ENCODE measurements at places on chromosomes 1 and 21.
A peak's percentile ranks its signal among the peaks of the same experiment; 100 is the strongest.

GRCh38 chr1:27887215-27888021 is 15.1 kb downstream of the THEMIS2 start:
- no peaks in the 10 kb centered on the region for H3K27me3 ChIP-seq
- peak overlapping the region; percentile 90 for H3K27ac ChIP-seq
- peaks cover 69% of the 10 kb centered on the region for H3K4me1 ChIP-seq
- peaks cover 90% of the 10 kb centered on the region for H3K36me3 ChIP-seq
- peak; percentile 56 for DNase-seq

DNA sequence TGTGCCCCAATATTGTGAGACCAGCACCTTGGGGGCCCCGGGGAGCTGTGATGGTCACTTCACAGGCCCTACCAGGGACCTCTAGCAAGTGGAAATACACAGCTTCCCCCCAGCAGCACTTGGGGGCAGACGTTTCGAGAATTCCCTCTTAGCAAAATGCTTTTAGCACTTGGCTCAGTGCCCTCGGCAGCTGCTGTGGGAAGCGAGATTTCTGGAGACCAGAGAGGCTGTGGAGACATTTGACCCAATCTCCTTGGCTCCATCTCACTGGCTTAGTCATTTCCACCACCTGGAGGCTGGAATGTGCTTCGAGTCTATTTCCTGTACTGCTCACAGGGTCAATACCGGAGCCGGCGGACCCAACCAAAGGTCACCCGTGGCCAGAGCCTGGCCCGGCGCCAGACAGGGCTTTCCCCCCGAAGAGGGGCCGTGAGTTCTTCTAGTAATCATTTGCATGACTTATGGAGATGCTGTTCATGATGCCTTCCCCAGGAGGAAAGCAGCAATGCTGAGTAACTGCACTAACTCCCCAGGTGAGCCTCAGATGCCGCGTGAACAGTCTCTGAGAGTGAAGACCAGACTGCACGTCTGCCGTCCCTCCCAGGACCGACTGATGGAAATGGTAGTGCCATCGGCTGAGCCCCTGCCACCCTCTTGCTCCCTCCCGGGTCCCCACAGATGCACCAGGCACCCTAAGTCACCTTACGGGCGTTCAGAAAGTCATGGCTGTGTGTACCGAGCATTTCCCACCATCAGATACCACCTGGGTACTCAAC is 4.4 kb upstream of the C2CD2 start:
- H3K27me3 ChIP-seq: peaks cover 22% of the 10 kb centered on the region
- H3K27ac ChIP-seq: no peak overlapping the region
- no peak overlapping the region for H3K4me3 ChIP-seq
- H3K36me3 ChIP-seq: no peaks in the 10 kb centered on the region
- no peak for DNase-seq

DNA sequence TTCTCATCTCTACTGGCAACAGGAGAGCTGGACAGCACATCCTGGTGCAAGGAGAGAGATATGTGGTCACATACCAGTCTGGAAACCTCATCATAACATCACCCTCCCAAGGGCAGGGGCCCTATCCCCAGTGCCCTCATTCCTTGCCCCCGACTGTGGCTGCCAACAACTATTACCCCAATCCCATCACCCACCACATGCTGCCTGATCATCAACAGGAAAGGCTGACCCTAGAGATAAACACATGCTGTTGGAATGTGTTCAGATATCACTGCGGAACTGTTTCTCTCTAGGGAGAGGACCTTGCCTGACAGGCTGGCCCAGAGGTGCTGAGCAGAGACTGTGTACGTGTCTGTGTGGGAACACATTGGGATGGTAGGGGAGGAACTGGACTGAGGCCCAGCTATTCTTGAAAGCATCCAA is 4.5 kb upstream of the INKA2 start:
- H3K27ac ChIP-seq: no peak overlapping the region
- DNase-seq: no peak
- H3K27me3 ChIP-seq: peaks cover 36% of the 10 kb centered on the region
- H3K4me3 ChIP-seq: no peak overlapping the region
- no peaks in the 10 kb centered on the region for H3K36me3 ChIP-seq
- H3K4me1 ChIP-seq: peaks cover 18% of the 10 kb centered on the region

DNA sequence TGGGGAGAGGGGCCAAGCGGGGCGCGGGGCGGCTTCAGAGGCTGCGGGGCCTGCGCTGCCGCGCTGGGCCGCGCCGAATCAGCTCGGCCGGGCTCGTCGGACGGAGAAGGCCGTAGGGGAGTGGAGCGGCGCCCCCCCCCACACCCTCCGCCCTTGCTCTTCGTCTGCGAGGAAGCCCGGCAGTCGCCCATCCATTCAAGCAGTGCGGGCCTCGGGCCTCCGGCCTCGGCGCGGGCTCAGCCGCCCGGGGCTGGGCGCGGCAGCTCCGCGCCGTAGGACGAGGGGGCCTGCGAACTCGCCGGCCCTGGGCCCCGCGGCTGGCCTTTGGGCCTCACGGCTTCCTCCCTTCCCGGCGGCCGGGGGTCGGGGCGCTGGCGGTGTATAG is 564 bp downstream of the CTPS1 start:
- peaks cover 27% of the 10 kb centered on the region for H3K36me3 ChIP-seq
- peaks cover 40% of the 10 kb centered on the region for H3K4me1 ChIP-seq
- peak overlapping the region; percentile 96 for H3K27ac ChIP-seq
- H3K4me3 ChIP-seq: peak overlapping the region; percentile 91
- DNase-seq: no peak

DNA sequence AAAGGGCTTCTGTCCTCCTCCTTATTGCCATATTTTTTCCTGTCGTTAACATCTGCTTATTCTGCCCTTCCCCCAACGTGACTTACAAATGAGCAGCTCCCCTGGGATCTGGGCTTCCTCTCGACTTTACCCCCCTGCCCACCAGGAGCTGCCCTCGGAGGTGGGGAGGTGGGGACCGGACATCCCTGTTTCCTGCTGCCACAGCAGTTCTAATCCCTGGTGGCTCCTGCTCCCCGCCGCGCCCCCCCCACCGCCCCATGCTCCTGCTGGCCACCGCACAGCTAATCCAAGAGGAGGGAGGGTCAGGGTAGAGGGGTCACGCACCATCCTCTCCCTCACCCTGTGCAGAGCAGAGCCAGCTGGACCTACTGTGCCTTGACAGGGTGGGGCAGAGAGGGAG is 4.4 kb upstream of the SLC27A3 start:
- no peak overlapping the region for H3K27ac ChIP-seq
- H3K36me3 ChIP-seq: peaks cover 42% of the 10 kb centered on the region
- DNase-seq: no peak
- H3K4me1 ChIP-seq: peaks cover 8% of the 10 kb centered on the region

- H3K36me3 ChIP-seq: no peaks in the 10 kb centered on the region
- peaks cover 5% of the 10 kb centered on the region for H3K27me3 ChIP-seq
- no peak overlapping the region for H3K27ac ChIP-seq
- H3K4me3 ChIP-seq: no peak overlapping the region
- no peak for DNase-seq
- H3K4me1 ChIP-seq: peaks cover 8% of the 10 kb centered on the region
Observed at GRCh38 chr1:42450061-42450460, 5.8 kb downstream of the ZMYND12 start.

DNA sequence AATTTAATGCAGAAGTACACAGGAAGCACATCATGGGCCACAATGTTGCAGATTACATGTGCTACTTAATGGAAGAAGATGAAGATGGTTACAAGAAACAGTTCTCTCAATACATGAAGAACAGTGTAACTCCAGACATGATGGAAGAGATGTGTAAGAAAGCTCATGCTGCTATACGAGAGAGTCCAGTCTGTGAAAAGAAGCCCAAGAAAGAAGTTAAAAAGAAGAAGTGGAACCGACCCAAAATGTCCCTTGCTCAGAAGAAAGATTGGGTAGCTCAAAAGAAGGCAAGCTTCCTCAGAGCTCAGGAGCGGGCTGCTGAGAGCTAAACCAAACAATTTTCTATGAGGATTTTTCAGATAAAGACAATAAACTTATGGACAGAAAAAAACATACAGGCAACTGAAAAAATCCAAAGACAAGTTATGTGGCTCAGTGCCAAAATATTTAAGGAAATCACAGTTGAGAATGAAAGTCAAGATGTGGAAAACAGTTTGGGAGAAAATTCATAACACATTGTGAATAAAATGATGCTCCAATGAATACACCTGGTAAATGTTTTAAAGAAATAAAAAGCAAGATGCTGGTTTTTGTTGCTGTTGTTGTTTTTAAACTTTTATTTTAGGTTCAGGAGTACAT is 2.8 kb upstream of the ZNF644 start:
- H3K4me1 ChIP-seq: peaks cover 13% of the 10 kb centered on the region
- no peak overlapping the region for H3K27ac ChIP-seq
- H3K4me3 ChIP-seq: no peak overlapping the region
- H3K36me3 ChIP-seq: peaks cover 10% of the 10 kb centered on the region
- DNase-seq: no peak

GRCh38 chr1:99766378-99766800 is at the start of gene FRRS1:
TSS of gene FRRS1 (minus strand) at chr1:99766635. CDS start at chr1:99748768, 17,867 bp downstream.
- H3K4me1 ChIP-seq: peaks cover 14% of the 10 kb centered on the region
- DNase-seq: peak; percentile 39
- H3K27ac ChIP-seq: peak within 1 kb of the TSS; percentile 73
- peak within 1 kb of the TSS; percentile 90 for H3K4me3 ChIP-seq
- H3K27me3 ChIP-seq: peaks cover 50% of the 10 kb centered on the region
- H3K36me3 ChIP-seq: peaks cover 1% of the 10 kb centered on the region

DNA sequence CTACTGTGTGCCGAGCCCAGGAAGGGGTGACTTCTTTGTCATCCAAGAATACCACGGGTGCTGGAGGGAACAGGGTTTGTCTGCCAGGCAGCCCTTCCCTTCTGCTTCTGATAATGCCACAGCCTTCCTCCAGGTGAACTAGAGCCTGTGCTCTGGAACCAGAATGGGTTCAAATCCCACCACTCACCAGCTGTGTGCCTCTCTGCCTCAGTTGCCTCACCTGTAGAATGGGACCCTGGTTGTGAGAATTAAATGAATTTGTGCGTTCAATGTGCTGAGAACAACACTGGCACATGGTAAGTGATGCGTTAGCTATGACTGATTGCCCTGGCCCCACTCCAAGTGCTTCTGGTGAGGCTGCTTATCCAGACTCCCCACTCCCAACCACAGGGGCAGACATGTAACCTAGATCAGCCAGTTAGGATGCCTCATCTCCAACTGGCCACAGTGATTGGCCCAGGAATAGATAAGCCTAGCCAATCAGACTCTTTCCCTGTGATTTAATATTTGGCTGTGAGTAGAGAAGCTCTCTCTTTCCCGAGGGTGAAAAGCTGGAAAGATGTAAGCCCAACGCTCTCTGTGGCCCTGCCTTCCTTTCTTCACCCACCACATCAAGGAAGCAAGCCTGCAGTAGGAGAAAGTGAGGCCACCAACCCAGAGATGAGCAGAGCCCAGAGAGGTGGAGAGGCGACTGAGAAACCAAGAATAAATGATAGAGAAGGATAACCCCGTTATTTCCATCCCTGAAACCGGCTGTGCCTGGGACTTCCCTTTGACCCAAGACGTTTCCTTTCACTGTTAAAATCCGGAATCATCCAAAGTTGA is 20.8 kb upstream of the LAPTM5 start:
- H3K27ac ChIP-seq: no peak overlapping the region
- no peak for DNase-seq
- peaks cover 19% of the 10 kb centered on the region for H3K4me1 ChIP-seq
- H3K36me3 ChIP-seq: no peaks in the 10 kb centered on the region
- H3K4me3 ChIP-seq: no peak overlapping the region

- H3K4me1 ChIP-seq: peaks cover 12% of the 10 kb centered on the region
- no peaks in the 10 kb centered on the region for H3K36me3 ChIP-seq
- no peak overlapping the region for H3K4me3 ChIP-seq
Observed at GRCh38 chr1:1602968-1603506, 3.1 kb upstream of the FNDC10 start.

DNA sequence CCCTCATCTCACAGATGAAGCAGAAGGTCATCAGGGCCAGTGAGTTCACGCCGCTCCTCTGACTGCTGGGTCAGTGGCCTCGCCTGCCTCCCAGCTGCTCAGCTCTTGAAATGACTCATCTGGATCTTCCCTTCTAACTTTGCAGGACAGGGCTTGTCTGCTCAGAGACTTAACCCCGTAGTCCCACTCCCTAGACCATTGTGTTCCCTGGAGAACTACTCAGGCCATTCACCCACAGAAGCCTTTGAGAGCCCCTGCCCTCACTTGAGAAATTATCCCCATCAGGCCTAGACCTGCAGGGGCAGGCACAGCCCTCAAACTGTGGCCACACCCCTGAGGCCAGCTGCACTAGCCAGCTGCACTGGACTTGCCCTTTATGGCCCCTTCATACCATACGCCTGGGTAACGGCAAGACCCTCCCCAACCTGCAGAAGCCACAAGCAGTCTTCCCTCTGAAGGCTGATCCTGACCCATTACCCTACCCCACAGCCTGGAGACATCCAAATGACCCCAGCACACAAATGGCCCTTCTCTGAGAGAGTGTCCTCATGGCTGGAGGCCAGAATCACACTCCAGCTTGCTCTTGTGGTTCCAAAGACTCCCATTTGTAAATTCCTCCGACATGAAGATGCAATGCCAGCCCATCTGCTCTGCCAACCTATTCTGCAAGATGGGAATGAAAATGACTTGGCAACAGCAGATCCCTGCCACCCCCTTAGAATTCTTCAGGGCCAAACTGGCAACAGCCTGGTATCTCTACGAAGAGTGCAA is 33.2 kb downstream of the RCSD1 start:
- peak overlapping the region; percentile 24 for H3K27ac ChIP-seq
- no peaks in the 10 kb centered on the region for H3K27me3 ChIP-seq

- H3K4me1 ChIP-seq: no peaks in the 10 kb centered on the region
- DNase-seq: no peak
- H3K4me3 ChIP-seq: no peak overlapping the region
- peaks cover 5% of the 10 kb centered on the region for H3K27me3 ChIP-seq
- H3K27ac ChIP-seq: no peak overlapping the region
- H3K36me3 ChIP-seq: no peaks in the 10 kb centered on the region
Observed at GRCh38 chr1:218521414-218522169, 176.5 kb downstream of the TGFB2 start.

DNA sequence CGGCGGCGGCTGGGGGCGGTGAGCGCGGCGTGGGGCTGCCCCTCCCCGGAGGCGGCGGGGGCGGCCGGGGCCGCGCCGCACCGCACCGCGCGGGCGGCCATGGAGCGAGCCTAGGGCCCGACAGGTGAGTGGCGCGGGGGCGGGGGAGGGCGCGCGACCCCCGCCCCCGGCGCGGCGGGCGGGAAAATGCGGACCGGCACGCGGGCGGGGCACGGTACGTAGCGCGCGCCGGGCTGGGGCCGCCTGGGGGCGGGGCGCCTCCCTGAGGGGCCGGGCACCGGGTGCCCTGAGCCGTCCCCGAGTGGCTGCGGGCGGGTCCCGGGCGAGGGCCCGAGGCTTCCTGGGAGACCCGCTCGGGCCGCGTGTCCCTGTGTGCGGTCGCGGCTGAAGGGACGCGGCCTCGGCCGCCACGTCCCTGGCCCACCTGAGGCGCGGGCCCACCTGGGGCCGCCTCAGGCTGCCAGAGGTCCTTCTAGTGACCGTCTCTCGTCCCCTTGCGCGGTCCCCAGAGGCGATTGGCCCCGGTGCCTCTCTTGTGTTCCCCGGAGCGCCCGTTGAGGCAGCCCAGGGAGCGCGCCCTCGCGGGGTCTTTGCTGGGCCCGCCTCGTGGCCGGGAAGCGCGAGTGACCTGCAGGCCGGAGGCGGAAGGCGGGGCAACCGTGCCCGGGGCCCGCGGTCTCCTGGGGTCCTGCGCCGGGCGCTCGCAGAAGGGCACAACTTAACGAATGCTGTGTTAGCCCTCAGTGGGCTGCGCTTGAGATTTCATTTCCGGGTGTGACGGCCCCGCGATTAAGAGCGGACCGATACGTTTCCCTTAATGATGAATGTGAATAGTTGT is 500 bp downstream of the FAM20B start:
- peaks cover 25% of the 10 kb centered on the region for H3K27me3 ChIP-seq
- no peaks in the 10 kb centered on the region for H3K36me3 ChIP-seq
- peak overlapping the region; percentile 87 for H3K27ac ChIP-seq
- peak; percentile 78 for DNase-seq
- peak overlapping the region; percentile 91 for H3K4me3 ChIP-seq
- H3K4me1 ChIP-seq: peaks cover 44% of the 10 kb centered on the region

Measured in T-helper 2 cell treated with Interferon-gamma antibody and Interleukin-4, amounts not matched to agents 5 μg/mL and 100 μg/mL, for 36 hours (primary cell).